ENCODE measurements at places on chromosomes 6 and 20. TPM values are rescaled to one million over a fixed set of nuclear protein-coding genes. Genes with fewer than 3 reads are reported as not detected.

BCAS1 gene
- not detected for total RNA-seq

- H3K27me3 ChIP-seq, result no peaks in the 10 kb centered on the region
- H3K27ac ChIP-seq, result no peak overlapping the region
- peaks cover 9% of the 10 kb centered on the region for H3K4me1 ChIP-seq
- H3K36me3 ChIP-seq, result no peaks in the 10 kb centered on the region
Observed at GRCh38 chr6:119296036-119297035, 53.2 kb downstream of the MAN1A1 start.

GRCh38 chr6:111070105-111071005 is 16.9 kb upstream of the SLC16A10 start:
- H3K27me3 ChIP-seq, result no peaks in the 10 kb centered on the region
- H3K4me1 ChIP-seq, result peaks cover 3% of the 10 kb centered on the region
- no peaks in the 10 kb centered on the region for H3K36me3 ChIP-seq
- H3K4me3 ChIP-seq, result peak overlapping the region; percentile 31
- no peak for DNase-seq

- DNase-seq, result no peak
- H3K27me3 ChIP-seq, result no peaks in the 10 kb centered on the region
- H3K27ac ChIP-seq, result no peak overlapping the region
Observed at GRCh38 chr20:6954219-6954618, 186.7 kb downstream of the BMP2 start.

PHACTR2 gene
- 112 TPM for total RNA-seq

DNA sequence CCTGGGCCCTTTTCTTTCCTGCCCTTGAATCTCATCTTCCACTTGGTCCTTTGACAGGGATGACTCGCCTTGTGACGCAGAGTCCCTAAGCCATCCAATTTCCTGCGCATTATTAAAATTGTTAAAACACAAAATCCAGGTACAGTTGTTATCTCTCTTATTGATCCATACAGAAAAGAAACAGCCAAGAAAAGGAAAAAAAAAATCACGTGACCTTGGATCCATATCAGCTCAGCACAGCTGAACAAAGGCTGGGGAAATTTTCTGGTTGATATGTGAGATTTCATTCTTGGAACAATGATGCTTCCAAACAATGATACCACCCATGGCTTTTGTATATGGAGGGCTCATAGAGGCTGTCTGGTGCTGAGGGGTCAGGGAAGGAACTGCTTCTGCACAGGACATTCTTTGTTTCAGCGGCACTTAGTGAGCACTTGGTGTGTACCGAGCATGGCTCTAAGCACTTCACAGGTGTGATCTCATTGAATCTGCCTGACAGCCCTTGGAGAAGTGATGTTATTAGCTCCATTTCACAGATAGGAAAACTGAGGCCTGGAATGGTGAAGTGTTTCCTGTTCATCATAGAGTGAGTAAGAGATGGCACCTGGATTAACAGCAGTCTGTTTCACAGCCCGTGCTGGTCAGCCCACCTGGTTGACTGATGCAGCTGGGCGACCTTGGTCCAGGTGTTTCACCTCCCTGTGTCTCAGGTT is 155.0 kb upstream of the SULF2 start:
- H3K27ac ChIP-seq, result no peak overlapping the region
- no peaks in the 10 kb centered on the region for H3K4me1 ChIP-seq
- H3K36me3 ChIP-seq, result no peaks in the 10 kb centered on the region
- DNase-seq, result no peak

DNA sequence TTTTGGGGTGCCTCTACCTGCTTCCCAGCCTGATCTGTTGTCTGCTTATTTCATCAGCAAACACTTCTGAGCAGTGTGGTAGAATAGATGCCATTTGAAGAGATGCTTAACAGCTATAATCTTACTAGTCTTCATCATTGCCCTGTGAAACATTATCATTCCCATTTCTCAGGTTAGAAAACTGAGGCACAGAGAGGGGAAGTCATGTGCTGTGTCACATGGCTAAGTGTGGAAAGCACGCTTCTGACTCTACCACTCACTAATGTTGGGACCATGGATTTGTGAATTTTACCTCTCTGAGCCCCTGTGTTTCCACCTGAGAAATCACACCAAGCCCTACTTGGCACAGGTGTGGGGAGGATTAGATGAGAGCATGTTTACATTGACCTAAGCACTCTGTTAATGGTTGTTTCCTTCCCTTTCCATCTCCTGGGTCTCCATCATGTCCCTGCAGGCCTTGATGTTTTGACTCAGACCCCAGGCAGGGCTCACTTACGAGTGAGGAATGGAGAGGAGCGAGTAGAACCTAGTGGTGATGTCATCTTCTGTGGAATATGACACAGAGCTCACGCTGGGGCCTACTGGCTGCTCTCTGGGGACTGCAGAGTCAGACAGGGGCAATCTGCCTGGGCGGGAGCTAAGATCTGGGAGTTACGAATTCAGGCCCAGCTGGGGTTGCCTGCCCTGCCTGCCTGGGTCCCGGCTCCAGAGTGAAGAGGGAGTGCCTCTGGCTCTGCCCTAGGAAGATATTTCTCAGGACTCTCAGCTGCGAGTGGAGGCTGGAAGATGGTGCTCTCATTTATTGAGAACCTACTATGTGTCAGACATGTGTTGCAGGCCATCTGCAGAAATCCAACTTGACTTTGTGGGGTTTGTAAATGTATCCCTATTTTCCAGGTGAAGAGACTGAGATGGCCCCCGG is 64.3 kb downstream of the CDH22 start:
- H3K36me3 ChIP-seq, result no peaks in the 10 kb centered on the region
- H3K27ac ChIP-seq, result no peak overlapping the region
- no peak for DNase-seq

- no peaks in the 10 kb centered on the region for H3K27me3 ChIP-seq
- H3K4me1 ChIP-seq, result peaks cover 9% of the 10 kb centered on the region
- DNase-seq, result peak; percentile 74
- H3K27ac ChIP-seq, result peak within 1 kb of the TSS; percentile 89
- peak within 1 kb of the TSS; percentile 63 for H3K4me3 ChIP-seq
- H3K36me3 ChIP-seq, result no peaks in the 10 kb centered on the region
Observed at GRCh38 chr6:82363428-82364086, at the start of gene TPBG. Gene TPBG, plus strand, starts transcription at chr6:82363817. Its CDS starts 1,145 bp downstream, at chr6:82364962.

DNA sequence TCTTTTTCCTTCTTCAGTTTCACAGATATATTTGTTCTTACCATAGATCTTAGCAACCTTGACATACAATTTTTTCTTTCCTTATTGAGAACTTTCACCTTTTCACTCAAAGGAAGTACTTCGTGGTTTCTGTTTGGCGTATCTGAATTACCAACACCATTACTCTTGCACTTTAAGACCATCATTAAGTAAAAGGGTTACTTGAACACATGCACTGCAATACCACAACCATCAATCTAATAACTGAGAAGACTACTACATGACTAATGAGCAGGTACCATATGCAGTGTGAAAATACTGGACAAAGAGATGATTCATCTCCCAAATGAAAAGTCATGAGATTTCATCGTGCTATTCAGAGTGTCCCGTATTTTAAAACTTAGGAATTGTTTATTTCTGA is 21.7 kb upstream of the SENP6 start:
- DNase-seq, result no peak
- H3K36me3 ChIP-seq, result no peaks in the 10 kb centered on the region
- no peaks in the 10 kb centered on the region for H3K27me3 ChIP-seq
- H3K4me1 ChIP-seq, result no peaks in the 10 kb centered on the region
- H3K27ac ChIP-seq, result no peak overlapping the region

SLC17A1 gene
- total RNA-seq, result not detected

TMEM217 gene
- not detected for total RNA-seq

Measured in ascending aorta (tissue), 2 donors.